ENCODE measurements at places on chromosomes 13 and 19. TPM values are rescaled to one million over a fixed set of nuclear protein-coding genes. Genes with fewer than 3 reads are reported as not detected.

DNA sequence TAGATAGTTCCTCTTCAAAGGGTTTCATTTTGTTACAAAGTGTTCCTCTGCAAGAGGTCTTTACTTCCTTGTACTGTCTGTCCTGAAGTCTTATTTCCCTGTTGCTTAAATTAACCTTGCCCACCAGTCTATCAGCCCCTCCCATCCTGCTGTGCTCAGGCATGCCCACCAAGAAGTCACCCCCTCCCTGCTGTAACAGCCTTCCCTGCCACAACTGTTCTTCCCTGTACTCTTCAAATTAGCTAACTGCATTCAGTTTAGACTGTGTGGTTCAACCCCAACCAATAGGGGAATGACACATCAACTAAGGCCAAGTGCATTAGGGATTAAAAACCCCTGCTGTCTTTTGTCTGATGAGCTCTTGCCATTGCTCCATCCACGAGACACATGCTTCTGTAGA is 34.4 kb upstream of the ZNF562 start:
- DNase-seq, result no peak
- H3K4me3 ChIP-seq, result no peak overlapping the region
- H3K36me3 ChIP-seq, result no peaks in the 10 kb centered on the region
- no peaks in the 10 kb centered on the region for H3K4me1 ChIP-seq
- H3K27ac ChIP-seq, result no peak overlapping the region

- H3K4me3 ChIP-seq, result no peak overlapping the region
- no peak for DNase-seq
- no peaks in the 10 kb centered on the region for H3K4me1 ChIP-seq
- no peaks in the 10 kb centered on the region for H3K27me3 ChIP-seq
Observed at GRCh38 chr13:85287528-85287927, 511.7 kb downstream of the SLITRK6 start.

DNA sequence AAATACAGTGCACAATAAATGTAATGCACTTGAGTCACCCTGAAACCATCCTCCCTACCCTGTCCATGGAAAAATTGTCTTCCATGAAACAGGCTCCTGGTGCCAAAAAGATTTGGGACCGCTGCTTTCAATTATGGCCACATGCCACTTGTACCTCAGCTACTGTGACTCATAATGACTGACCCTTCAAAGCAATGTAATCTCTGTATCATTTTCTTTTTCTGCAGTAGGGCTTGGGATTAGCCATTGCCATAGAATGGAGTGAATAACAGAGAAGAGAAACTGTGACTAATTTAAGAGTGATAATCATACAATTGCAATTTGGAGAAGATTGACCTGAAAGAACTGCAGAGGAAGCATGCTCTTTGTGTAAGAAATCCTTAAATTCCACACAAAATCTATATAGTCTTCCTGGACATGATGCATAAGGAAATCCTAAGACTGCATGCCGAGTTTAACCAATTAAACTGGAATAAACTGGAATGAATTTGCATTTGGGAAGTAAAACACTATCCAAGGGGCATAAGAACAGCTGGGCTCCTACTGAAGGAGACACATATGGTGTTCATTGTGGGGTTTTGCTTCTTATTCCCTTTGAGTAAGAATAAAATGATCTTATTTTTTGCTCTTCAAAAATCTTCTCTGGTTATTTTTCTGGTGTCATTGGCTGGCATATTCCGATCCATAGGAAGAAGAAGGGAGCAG is 59.5 kb upstream of the SLC7A1 start:
- H3K27me3 ChIP-seq, result no peaks in the 10 kb centered on the region
- DNase-seq, result no peak
- H3K4me3 ChIP-seq, result no peak overlapping the region
- no peaks in the 10 kb centered on the region for H3K4me1 ChIP-seq

DNA sequence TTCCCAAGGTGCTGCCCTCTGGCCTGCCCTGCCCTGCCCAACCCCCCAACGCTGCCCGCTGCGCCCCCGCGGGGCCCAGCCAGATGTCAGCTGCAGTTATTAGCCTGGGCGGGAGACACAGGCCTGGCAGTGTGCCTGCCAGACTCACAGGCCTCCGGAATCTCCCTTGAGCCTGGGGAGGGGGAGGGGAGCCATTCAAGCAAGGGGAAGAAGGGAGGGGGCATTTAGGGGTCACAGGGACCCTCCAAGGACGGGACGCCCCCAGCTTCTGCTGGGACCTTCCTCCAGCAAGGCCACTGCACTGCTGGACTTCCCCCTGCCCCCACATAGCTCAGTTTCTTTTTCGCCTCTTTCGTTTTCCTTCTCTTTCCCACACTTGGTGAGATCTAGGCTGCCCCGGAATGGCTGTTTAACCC is 2.6 kb upstream of the JUNB start:
- H3K27me3 ChIP-seq, result no peaks in the 10 kb centered on the region
- DNase-seq, result peak; percentile 90
- no peaks in the 10 kb centered on the region for H3K36me3 ChIP-seq

- no peak for DNase-seq
- no peak overlapping the region for H3K27ac ChIP-seq
- H3K36me3 ChIP-seq, result no peaks in the 10 kb centered on the region
- no peaks in the 10 kb centered on the region for H3K4me1 ChIP-seq
Observed at GRCh38 chr13:49977992-49978391, 18.9 kb upstream of the TRIM13 start.

- no peak overlapping the region for H3K27ac ChIP-seq
- no peak for DNase-seq
- H3K27me3 ChIP-seq, result no peaks in the 10 kb centered on the region
- H3K4me3 ChIP-seq, result no peak overlapping the region
Observed at GRCh38 chr19:17021793-17022590, 4.6 kb downstream of the CPAMD8 start.

- H3K4me3 ChIP-seq, result no peak overlapping the region
- H3K36me3 ChIP-seq, result no peaks in the 10 kb centered on the region
- no peaks in the 10 kb centered on the region for H3K27me3 ChIP-seq
- no peak for DNase-seq
- H3K4me1 ChIP-seq, result no peaks in the 10 kb centered on the region
- H3K27ac ChIP-seq, result no peak overlapping the region
Observed at GRCh38 chr13:43389573-43389972, 366.2 kb downstream of the DNAJC15 start.

- H3K27ac ChIP-seq, result peak overlapping the region; percentile 60
- H3K36me3 ChIP-seq, result no peaks in the 10 kb centered on the region
- H3K4me3 ChIP-seq, result peak overlapping the region; percentile 10
- H3K27me3 ChIP-seq, result no peaks in the 10 kb centered on the region
Observed at GRCh38 chr13:44191103-44191502, 182.5 kb upstream of the SERP2 start.

DNA sequence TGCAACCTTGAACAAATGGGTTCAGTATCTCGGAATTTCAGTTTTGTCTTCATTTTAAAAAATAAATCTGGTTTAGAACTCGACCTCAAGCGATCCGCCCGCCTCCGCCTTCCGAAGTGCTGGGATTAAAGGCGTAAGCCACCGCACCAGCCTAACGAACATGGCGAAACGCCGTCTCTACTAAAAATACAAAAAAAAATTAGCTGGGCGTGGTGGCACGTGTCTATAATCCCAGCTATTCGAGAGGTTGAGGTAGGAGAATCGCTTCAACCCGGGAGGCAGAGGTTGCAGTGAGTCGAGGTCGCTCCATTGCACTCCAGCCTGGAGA is 571 bp downstream of the ZNF302 start:
- no peak for DNase-seq
- H3K27me3 ChIP-seq, result no peaks in the 10 kb centered on the region
- H3K4me1 ChIP-seq, result no peaks in the 10 kb centered on the region

- no peaks in the 10 kb centered on the region for H3K4me1 ChIP-seq
- no peak overlapping the region for H3K27ac ChIP-seq
- no peak overlapping the region for H3K4me3 ChIP-seq
- no peaks in the 10 kb centered on the region for H3K27me3 ChIP-seq
Observed at GRCh38 chr19:15112385-15112784, 5.2 kb downstream of the SYDE1 start.

DNA sequence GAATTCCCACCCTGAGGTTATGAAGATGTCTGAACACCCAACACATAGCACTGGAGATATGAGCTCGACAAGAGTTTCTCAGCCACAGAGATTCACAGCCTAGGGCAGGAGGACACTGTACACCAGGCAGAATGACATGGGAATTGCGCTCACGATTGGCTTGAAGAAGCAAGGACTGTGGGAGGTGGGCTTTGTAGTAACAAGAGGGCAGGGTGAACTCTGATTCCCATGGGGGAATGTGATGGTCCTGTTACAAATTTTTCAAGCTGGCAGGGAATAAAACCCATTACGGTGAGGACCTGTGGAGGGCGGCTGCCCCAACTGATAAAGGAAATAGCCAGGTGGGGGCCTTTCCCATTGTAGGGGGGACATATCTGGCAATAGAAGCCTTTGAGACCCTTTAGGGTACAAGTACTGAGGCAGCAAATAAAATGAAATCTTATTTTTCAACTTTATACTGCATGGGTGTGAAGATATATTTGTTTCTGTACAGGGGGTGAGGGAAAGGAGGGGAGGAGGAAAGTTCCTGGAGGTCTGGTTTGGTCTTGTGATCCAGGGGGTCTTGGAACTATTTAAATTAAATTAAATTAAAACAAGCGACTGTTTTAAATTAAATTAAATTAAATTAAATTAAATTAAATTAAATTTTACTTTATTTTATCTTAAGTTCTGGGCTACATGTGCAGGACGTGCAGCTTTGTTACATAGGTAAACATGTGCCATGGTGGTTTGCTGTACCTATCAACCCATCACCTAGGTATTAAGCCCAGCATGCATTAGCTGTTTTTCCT is 7.0 kb downstream of the KLK3 start:
- H3K27me3 ChIP-seq, result no peaks in the 10 kb centered on the region
- H3K4me3 ChIP-seq, result no peak overlapping the region
- no peaks in the 10 kb centered on the region for H3K36me3 ChIP-seq
- H3K27ac ChIP-seq, result no peak overlapping the region
- H3K4me1 ChIP-seq, result no peaks in the 10 kb centered on the region
- DNase-seq, result no peak

DNA sequence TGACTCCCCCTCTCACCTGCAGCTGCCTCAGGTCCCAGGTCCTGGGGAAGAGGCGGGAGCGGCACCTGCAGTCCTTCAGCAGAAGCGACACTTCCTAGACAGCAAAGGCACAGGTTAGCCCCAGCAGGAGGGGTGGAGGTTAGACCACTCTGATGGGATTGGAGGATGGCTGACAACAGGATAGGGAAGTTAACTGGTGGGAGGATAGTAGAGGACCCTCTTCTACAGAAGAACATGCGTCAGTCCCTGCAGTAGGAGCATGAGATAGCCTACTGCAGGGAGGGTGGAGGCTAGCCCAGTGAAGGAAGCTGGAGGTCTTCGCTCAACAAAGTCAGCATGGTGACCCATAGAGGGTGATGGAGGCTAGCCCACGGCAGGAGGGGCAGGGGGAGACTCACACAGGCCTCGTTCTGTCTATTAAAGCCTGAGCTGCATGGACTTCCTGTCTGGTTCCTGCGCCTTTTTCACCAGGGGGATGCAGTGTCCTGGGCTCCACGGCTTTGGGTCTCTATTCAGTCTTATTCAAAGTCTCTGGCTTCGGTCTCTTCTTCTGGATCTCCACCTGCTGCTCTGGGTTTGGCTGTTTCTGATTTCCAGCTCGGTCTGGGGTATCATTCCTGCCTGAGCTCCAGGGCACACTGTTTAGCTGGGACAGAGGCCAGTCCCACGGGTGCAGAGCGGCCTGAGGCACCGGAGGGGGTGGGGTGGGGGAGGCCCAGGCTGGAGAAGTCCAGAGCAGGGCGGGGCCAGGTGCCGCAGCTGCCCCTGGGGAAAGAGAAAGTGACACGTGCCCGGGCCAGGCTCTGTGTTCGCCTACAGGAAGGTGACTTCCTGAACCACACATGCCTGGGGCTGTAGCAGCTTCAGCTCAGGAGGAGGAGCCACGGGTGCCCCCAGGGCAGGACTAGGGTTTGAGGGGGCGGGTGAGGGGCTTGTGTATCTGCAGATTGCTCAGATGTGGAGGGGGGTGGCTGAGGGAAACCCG is 7.3 kb downstream of the IFNL3 start:
- no peak overlapping the region for H3K27ac ChIP-seq
- no peaks in the 10 kb centered on the region for H3K36me3 ChIP-seq
- no peaks in the 10 kb centered on the region for H3K4me1 ChIP-seq
- H3K4me3 ChIP-seq, result no peak overlapping the region

DNA sequence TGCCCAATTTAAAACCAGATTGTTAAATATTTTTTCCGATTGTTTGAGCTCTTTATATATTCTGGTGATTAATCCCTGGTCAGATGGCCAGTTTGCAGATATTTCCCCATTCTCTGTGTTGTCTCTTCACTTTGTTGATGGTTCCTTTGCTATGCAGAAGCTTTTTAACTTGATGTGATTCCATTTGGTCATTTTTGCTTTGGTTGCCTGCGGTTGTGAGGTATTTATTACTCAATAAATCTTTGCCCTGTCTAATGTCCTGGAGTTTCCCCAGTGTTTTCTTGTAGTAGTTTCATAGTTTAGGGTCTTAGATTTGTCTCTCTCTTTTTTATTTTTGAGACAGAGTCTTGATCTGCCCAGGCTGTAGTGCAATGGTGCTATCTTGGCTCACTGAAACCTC is 23.8 kb upstream of the LMO7 start:
- no peaks in the 10 kb centered on the region for H3K4me1 ChIP-seq
- H3K4me3 ChIP-seq, result no peak overlapping the region
- DNase-seq, result no peak
- H3K27ac ChIP-seq, result no peak overlapping the region

- H3K4me3 ChIP-seq, result no peak overlapping the region
- H3K36me3 ChIP-seq, result peaks cover 69% of the 10 kb centered on the region
- H3K4me1 ChIP-seq, result no peaks in the 10 kb centered on the region
- H3K27ac ChIP-seq, result no peak overlapping the region
- no peaks in the 10 kb centered on the region for H3K27me3 ChIP-seq
Observed at GRCh38 chr19:16654140-16654539, 5.8 kb downstream of the SMIM7 start.

DNA sequence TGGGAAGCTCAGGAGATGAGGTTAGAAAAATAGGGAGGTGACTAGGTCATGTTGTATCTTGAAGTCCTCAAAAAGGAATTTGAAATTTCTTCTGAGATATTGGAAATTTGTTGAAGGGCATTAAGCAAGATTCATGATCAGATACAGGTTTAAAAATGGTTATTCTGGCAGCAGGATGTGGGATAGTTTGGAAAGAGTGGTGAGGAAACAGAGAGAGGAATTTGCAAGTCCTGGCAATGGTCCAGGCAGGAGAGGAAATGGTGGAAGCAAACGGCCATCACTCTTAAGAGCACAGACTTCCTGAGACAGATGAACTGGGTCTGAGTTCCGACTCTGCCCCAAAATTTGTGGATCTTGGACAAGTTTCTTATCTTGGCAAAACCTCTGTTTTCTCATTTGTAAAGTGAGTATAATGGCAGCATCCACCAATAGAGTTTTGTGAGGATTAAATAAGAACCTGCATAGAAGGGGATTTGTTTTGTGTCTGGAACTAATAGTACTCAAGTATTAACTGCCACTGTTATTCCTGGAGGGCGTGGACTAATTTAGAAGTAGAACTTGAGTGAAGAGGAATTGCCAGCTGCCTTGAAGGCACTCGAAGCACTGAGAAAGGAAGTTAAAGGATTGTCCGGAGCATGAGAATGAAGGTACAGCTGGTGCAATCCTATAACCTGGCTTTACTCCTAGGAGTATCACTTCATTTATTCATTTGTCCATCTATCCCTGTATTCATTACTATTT is 99.6 kb downstream of the CCNA1 start:
- no peaks in the 10 kb centered on the region for H3K36me3 ChIP-seq
- H3K27me3 ChIP-seq, result no peaks in the 10 kb centered on the region

The IGSF23 gene
- total RNA-seq, result 10.3 TPM

The MATK gene
- total RNA-seq, result 0.57 TPM

The B3GNT8 gene
- total RNA-seq, result 0.55 TPM

The KATNAL1 gene
- 10.0 TPM for total RNA-seq

The WBP4 gene
- total RNA-seq, result 4.5 TPM
